ENCODE measurements at places on chromosomes 3 and 15. TPM values are rescaled to one million over a fixed set of nuclear protein-coding genes. Genes with fewer than 3 reads are reported as not detected.

The FES gene
- 36.2 TPM for total RNA-seq

The IGSF10 gene
- 3.3 TPM for total RNA-seq

The ADAMTSL3 gene
- total RNA-seq: 9.7 TPM

The CEMIP gene
- total RNA-seq: 0.23 TPM

The GAP43 gene
- not detected for total RNA-seq

The AKAP13 gene
- total RNA-seq: 264 TPM

The ARPIN gene
- total RNA-seq: 30.0 TPM

The RGMA gene
- 6.4 TPM for total RNA-seq

The ZMYND10 gene
- total RNA-seq: 0.26 TPM

The ARHGEF26 gene
- 19.0 TPM for total RNA-seq

The CFAP91 gene
- 5.8 TPM for total RNA-seq

The VIPR1 gene
- total RNA-seq: 72.7 TPM

The CX3CR1 gene
- total RNA-seq: 1.5 TPM

The NPTN gene
- total RNA-seq: 135 TPM

DNA sequence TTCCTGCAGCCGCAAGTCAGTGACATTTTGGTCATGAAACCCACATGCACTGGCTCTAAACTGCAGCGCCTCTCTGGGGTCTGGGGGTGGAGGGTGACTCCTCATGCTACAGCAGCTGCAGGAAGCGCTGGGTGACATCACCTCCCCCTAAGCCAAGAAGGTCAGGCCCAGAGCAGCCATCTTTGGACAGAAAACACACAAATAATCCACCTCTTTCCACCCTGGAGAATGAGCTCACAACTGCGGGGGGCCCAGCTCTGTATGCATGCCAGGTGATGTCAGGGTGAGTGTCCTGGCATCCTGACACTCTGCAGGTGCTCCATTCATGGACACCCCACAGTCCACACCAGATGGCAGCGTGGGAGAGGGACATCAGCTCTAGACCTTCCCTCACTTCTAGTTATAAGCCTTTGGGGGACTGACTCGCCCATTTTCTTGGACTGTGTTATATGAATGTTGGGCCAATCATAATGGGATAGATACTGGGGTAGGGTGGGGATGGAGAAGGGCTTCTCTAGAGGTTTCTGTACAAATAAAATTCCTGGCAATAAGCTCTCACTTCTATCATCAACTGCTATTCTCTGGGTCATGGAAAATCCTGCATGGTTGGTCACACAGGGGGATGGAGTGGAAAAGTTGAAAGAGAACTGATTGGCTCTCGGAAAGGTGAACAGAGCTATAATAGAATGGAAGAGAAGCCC is 70.7 kb upstream of the THBS1 start:
- DNase-seq: no peak

GRCh38 chr3:48599509-48600285 is 4.6 kb upstream of the COL7A1 start:
- DNase-seq: no peak

GRCh38 chr3:62632510-62633294 is 242.5 kb downstream of the CADPS start:
- no peak for DNase-seq

DNA sequence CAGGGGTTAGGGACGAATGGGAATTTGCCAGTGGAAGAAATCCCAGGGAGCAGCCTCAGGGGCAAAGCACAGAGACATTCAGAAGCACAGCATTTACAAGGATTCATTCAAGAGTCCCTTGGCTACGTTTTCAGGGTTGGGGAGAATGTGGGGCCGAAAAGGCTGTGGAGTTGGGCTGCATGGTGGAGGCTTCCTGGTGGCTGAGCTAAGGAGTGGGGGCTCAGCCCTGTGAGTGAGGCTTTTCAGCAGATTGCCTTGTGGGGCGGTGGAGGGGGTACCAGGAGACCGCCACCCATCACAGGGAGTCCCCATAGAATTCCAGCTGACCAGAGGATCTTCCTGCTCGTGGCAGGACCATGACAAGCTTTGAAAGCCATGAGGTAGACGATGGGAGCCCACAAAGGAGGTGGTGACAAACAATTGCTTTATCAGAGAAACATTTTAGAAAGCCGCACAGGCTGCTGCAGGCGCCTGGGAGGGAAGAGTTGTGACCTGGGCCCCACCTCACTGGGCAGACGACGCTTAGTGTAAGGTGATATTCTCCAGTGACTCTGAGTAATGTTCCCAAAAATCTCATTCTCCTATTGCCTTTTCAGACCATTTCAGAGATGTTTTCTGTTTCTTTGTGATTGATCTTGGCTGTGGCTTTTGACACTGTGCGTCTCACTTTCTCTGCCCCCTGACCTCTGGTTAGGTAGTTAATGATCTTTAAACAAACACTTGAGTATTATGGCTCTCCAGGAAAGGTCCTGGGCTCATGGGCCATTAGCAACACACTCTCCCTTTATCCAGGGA is 128.0 kb downstream of the DNAJB8 start:
- DNase-seq: no peak

- DNase-seq: no peak
Observed at GRCh38 chr3:124652009-124652408, 78.2 kb upstream of the UMPS start.

DNA sequence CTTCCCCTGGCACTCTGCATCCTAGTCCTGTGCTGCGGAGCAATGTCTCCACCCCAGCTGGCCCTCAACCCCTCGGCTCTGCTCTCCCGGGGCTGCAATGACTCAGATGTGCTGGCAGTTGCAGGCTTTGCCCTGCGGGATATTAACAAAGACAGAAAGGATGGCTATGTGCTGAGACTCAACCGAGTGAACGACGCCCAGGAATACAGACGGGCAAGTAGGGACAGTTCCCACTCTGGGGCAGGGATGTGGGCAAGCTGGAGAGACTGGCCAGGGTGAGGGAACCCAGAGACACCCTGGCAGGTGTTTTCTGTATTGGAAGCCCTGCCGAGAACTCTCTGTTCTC is 247 bp downstream of the FETUB start:
- DNase-seq: no peak

GRCh38 chr3:126485176-126485897 is 9.6 kb upstream of the ZXDC start:
- no peak for DNase-seq

DNA sequence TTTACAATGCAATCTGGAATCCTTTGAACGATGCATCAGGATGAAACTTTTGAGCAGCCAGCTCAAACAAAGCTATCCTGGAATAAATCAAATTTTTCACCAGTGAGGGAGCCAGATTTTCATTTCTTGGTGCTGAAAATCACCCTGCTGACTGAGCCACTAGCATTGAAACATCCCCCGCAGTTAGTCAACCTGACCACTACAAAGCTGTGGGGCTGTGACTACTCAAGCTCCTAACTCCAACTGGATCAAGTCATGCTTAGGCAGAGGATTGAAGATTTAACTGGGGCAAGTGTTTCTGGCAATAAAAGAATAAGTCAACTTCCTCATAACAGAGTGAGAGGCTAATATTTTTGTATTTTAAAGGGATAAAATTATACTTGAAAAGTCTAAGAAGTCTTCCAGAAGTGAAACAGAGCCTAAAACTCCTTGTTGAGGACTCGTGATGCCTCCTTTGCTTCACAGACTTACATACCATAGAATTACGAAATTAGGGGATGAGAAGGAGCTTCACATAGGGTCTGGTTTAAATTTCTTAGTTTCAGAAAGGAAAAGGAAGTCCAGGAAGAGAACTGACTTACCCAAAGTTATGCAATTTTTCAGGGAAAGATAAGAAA is 177.8 kb downstream of the SERPINI1 start:
- no peak for DNase-seq

DNA sequence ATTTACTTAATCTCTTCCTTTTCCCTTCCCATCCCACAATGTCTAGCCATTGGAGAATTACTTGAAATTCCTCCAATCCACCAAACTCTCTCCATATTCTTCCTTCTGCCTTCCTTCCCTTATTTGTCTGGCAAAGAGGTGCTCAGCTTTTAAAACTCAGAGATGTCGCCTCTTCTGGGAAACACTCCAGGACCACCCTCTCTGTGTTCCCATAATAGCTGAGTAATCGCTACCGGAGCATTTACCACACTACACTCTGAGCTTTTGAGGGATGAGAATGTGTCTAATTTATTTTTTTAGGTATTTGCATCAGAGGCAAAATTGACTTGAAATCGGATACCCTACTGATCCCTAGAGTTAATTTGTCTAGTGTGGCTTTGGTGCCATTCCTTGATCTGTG is 245.7 kb upstream of the TPRG1 start:
- DNase-seq: no peak

DNA sequence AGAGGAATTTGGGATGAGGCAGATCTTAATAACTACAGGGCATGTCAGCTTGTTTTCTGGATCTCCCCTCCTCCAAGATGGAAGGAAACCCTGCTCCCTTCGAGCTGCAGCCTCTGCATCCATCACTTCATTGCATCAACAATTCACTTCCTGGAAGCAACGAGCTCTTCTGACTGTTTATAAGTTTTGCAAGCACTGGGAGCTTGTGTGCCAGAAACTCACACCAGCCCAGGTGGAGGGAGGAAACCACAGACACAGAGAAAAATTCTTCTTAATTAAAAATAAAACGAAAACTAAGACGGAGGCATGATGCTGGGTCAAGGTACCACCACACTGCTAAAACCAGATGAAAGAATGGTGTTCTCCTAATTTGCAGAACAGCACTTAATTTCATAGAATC is 10.6 kb downstream of the LRIG1 start:
- DNase-seq: no peak

- DNase-seq: no peak
Observed at GRCh38 chr3:153028381-153028780, 133.6 kb upstream of the RAP2B start.

DNA sequence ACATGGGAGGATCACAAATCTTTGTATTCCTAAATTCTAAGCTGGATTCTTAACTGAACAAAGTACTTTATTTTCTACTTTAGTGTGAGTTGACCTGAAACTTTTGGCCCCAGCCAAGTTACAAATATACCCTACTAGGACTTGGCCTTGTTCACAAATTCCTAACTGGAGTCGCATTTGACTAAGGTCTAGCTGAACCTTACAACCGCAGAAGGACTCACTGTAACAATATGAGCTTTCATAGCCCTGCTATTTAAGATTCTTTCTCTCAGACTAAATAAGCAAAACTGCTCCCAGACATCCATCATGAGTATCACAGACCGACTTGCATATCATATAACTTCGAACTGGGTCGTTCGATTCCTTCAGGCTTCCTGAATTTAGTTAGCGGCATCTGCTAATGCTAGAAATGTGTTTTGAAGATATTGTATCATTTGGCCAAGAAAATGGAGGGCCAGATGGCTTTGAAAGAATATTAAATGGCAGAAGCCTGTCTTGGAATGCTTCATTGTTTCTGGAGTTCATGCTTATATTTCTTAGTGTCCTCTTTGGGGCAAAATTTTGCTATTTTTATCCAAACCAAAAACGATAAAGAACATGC is 28.4 kb upstream of the ADAMTS9 start:
- DNase-seq: no peak

- DNase-seq: no peak
Observed at GRCh38 chr3:67723863-67724262, 69.5 kb upstream of the SUCLG2 start.

DNA sequence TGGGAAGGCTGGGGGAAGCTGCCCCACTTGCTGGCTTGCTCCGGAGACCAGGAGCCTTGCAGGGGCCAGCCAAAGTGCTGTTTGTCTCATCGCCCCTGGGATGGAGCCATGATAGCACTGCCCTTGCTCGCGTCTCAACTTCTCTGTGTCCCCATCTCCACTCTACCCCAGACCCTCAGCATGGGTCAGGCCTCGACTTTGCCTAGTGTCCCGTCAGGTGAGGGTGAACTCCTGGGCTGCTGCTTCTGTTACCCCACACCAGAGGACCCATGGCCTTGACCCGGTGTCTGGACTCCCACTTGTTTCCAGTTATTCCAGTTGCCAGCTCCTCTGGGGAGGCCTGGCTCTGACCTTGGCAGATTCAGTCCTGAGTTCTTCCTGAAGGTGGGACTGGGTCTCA is 36.5 kb upstream of the DUSP7 start:
- DNase-seq: no peak

DNA sequence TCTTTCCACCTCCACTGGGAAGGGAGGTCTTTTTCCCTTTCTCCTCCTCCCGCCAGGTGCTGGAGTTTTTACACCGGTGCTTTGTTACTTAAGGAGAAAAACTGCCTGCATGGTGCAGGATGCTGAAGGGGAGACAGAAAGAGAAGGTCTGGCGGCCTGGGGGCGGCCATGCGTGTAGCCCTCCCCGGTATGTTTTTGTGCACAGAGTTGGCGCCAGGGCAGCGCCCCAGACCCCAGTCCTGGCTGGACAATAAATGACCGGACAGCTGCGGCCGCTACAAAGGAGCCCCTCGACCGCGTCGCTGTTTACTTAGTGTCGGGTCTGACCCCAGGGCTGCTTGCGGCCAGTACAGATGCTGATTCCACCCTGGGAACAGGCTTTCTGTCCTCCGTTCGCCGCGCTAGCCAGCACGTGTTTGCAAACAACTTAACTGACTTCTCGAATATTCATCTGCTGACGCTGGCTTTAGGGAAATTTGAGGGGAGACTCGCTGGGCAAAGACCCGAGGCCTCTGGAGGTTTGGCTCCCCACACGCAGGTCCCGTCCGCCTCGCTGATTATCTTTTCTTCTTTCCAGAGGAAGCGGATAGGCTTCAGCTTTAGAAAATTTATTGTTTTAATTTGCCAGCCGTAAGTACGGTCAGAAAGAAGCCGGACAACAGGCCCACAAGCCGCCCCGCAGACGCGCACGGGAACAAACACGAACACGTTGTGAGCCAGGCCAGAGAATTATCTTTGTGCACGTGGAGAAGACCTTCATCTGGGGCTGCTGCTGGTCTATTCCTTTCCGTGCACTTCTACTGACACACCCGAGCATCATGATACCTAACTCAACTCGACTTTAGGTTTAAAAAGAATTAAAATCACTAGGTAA is 46.9 kb downstream of the ZIC4 start:
- DNase-seq: no peak

DNA sequence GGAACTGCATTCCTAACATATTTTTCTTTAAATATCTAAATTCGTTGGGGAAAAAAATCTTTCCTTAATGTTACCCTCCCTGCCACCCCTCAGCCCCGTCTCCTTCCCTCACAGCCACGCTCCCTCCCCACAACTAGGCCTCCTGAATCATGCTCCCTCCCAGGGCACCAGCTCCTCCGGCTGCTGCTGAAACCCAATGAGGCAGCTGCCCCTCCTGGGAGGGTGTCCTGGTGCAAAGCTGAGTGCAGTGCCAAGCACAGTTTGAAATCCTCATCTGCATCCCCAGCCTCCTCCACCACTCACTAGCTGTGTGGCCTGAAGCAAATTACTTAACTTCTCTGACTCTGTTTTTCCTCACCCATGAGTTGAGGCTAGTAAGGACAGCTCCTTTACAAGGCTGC is 2.7 kb upstream of the NR2E3 start:
- no peak for DNase-seq

DNA sequence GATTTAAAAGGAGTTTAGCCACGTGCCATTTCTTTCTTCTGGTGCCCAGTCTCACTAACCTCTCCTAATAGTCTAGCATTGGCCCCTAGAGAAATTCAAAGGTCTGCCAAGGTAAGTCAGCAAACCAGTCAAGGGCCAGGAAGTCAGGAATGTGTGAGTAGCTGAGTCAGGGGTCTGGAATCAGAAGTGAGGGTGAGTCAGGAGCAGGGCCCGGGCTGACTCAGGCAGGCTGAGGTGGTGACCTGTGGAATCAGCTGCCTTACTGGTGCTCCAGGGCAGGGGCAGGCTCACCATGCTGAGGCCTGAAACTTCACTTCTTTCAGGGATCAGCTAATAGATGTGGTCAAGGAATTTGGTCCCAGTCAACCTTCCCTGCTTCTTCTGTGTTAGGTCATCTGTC is 105.8 kb upstream of the MYZAP start:
- DNase-seq: no peak

GRCh38 chr3:105347625-105348302 is 18.9 kb upstream of the ALCAM start:
- DNase-seq: no peak

- DNase-seq: no peak
Observed at GRCh38 chr3:121663171-121663847, 2.6 kb upstream of the HCLS1 start.
